Stimulated activated CD4-positive, alpha-beta T cell treated with anti-CD3 and anti-CD28 coated beads, Interleukin-4, amount 100 ng/mL, for 24 hours (primary cell): ENCODE measurements at places on chromosomes 6 and 20.
A peak's percentile ranks its signal among the peaks of the same experiment; 100 is the strongest.

DNA sequence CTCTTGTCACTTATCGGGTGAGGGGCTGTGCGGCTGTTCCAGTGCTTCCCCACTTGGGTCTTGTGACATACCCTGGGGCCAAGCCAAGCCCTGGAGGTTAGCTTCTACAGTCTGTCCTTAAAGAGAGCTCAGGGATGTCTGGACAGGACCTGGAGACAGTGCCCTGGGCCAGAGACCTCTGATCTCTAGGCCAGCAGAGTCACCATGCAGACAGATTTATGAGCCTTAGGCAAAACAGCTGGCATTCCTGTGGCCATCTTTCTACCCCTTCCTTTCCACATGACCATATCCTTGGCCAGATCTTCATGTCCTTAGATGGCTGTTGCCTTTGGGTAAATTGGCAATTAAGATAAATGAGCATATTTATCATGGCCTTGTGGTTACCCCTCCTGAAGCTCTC is 678.6 kb downstream of the MAFB start:
- DNase-seq, result no peak

DNA sequence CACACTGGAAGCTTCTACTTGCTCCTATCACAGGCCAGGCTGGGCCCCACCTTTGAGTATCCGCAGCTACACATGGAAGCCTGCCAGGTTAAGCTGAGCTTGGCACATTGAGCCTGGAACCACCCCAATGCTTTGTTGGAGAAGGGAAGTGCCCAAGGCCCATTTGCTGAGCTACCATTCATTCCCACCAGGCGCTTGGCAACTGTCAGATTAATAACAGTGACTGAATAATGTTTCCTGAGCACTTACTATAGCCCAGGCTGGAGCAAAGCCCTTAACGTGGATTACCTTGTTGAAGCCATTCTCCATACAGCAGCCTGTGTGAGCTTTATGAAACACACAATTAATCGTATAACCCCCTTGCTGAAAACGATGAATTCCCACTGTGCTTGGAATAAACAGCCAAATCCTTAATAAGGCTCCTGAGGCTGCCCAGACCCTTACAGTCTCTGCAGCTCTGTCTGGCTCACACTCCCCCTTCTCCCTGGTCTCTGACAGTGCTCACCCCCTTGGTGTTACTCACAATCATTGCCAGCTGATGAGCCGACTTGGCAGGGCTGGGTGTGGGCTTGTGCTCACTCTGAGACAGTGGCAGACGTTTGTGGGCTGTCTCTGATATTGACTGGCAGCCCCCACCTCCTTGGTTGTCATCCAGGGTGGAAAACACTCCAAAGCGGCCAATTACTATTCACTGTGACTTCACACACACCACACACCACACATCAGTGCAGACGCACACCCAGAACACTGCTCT is 357.1 kb downstream of the MAFB start:
- DNase-seq, result no peak

GRCh38 chr20:58481481-58482021 is 33.6 kb downstream of the APCDD1L start:
- DNase-seq, result peak; percentile 80

DNA sequence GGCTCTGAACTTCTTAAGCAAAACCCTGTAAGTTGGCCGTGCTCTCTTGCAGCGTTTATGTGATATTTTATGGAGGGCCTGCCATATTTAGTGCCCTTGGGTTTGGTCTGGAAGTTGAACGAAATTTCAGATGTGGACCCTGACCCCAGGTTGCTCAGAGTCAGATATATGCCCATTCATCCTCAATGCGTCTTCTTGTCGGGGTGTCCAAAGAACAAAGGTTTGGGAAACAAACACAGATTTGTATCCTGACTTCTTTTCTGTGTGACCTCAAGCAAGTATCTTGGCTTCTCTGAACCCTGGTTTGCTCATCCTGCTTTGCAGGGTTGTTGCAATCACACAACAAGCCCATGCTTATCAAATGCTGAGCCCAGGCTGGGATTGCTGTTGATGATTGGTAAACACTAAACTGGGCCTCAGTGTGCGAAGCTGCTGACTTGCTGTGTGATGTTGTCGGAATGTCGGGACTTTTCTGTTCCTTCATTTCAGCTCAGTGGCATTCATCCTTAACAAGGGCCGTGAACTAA is 103.5 kb upstream of the PTPN1 start:
- no peak for DNase-seq

- no peak for DNase-seq
These were observed 98.8 kb downstream of the HAO1 start for GRCh38 chr20:7841291-7841970.

GRCh38 chr6:45265246-45265645 is 62.9 kb upstream of the RUNX2 start:
- DNase-seq, result no peak
